ENCODE measurements at places on chromosomes 7 and 10. TPM values are rescaled to one million over a fixed set of nuclear protein-coding genes. Genes with fewer than 3 reads are reported as not detected.
A peak's percentile ranks its signal among the peaks of the same experiment; 100 is the strongest.

GRCh38 chr10:53022611-53023088 is 250.1 kb upstream of the MBL2 start:
- no peak for DNase-seq

GRCh38 chr10:21732067-21732772 is 198.2 kb downstream of the MLLT10 start:
- peak; percentile 68 for DNase-seq

DNA sequence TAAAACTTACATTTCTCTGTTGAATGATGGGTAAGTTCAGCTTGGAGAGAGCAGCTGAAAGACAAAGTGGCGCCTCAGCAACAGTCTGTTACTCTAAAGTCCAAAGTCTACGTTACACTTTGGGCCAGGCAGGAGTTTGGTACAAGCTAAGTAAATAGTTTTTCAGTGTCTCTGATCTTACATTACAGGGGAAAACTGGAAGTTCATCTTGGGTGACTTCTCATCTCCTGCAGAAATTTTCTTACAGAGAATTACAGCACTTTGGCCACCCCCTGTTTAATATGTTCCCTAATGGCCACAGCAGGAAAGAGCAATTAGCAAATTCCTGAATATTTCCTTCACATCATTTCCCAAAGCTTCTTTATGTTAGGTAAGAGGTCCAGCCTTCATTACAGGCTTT is 67.1 kb downstream of the ABCC2 start:
- no peak for DNase-seq

Gene TBXAS1
- 6.3 TPM for total RNA-seq

- no peak for DNase-seq
Measured at GRCh38 chr10:44177610-44178009, 207.3 kb downstream of the CXCL12 start.

- peak; percentile 19 for DNase-seq
Measured at GRCh38 chr7:22935269-22935668, 78.7 kb downstream of the HYCC1 start.

DNA sequence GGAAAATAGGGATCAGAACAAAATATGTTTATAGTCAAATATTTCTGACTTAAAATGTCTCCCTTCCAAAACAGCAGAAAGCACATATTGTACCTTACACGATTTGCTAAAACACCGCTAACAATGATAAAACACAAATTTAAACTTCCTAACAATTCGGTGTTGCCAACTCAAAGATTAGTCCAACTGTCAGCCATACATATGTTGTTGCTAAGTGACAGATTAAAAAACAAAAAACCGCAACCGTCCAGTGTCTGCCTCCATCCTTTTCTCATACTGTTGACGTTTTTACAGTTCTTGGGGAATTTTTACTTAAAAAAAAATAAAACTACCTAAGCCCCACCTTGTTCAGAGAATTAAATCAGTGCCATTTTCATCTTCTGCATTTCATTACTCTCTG is 118.0 kb downstream of the RAB11FIP2 start:
- DNase-seq = no peak

Gene CTAGE8
- total RNA-seq = 0.09 TPM

Gene ORAI2
- 42.8 TPM for total RNA-seq

DNA sequence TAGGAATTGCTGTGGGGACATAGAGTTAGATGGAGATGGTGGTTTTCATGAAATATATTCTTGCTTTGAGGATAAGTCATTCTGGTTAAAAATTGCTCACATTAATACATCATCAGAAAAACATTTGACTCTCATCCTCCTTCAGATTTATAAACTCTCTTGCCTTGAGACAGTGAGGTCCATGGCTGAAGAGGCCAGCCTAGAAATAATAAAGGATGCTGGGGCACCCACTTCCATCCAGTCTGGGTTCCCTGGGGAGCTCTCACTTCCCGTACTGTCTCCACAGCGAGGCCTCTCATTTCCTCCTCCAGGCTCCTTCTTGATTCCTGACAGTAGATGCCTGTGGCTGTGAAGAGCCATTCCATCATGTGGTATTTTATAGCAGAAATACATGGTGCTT is 73.3 kb upstream of the PRKG1 start:
- no peak for DNase-seq

- DNase-seq = peak; percentile 83
Measured at GRCh38 chr10:98349508-98349922, 65.5 kb downstream of the PYROXD2 start.

DNA sequence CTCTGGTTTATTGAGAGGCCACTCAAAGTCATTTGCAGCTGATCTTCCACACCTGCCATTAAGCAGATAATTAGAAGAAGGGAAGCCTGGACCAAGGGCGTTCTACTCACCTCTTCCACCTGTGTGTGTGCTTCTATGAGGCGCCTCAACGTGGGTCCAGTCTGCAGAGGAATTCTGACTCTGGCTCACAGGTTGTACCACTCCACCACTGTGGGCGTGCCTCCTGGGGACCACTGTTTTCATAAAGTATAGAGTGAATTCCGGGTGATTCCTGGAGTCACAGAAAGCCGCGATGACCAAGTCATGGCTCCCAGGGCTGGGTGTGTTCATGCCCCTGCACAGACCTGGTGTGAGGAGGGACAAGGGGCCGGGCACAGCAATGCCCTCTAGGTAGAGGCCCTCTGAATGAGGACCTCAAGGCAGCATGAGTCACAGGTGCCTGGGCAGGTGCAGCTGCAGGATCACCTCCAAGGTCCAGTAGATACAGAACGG is 408.3 kb upstream of the MGMT start:
- no peak for DNase-seq

DNA sequence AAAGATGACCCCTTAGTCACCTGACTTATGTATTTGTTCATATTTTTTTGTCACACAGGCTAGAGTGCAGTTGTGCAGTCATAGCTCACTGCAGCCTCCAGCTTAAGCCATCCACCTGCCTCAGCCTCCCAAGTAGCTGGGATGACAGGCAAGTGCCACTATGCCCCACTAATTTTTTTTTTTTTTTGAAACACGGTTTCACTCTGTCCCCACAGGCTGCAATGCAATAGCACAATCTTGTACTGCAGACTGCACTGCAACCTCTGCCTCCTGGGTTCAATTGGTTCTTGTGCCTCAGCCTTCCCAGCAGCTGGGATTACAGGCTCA is 1.8 kb downstream of the MBLAC1 start:
- DNase-seq = no peak

DNA sequence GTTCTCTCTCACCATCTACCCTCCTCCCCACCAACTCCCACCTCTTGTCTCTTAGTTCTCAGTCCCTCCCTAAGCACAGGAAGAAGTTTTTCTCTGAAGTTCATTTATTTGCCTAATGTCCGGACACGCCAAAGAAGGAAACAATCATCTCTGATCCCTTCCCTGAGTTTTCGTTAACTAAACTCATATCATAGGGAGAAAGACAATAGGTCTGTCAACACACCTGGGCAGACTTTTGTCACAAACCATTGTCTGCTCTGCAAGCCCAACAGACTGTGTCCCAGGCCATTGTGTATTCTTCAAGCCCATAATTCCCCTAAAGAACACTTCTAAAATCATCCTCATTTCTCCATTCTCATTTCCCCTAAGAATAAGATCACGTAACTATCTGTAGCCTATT is 691.0 kb upstream of the MBL2 start:
- no peak for DNase-seq

Gene FAM25G
- total RNA-seq = not detected

DNA sequence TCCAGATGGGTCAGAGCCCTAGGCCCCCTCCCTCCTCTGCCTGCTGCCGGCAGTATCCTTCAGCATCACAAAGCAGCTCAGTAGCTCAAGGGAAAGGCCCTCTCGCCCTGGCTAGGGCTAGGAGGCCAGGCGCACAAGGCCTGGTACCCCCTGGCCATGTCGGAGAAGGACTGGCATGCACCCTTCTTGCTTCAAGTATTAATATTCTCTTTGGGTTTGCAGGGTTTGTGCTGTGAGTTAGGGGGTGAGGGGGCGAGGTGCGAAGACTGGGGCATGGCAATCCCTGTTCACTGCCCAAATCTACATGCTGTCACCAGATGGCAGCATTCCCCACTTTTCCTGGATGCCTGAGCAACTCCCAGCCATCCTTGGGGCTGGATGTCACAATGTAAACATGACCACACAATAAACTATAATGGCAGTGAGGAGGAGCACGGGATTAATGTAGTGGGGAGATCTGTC is 105.2 kb downstream of the NEURL1 start:
- peak; percentile 57 for DNase-seq

DNA sequence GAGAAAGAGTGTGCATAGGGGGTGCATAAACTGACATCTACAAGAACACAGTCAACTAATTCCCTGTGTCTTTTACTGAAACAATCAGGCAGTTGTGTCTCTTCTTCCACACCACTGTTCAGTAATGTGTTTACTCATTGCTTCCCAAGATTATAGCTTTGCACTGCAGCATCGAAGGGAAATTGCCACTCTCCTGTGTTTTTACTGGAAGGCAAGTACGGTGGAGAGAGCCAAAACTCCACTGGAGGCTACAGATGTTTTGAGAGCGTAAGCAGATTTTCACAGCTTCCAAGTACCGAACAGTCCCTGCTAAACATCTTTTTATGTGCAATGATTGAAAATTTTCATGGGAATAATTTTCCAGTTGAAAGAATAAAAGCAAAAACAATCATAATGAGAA is 510.5 kb upstream of the AKR1E2 start:
- DNase-seq = peak; percentile 47

- DNase-seq = no peak
Measured at GRCh38 chr10:68900427-68901104, 549 bp upstream of the DDX50 start.

GRCh38 chr10:132306864-132307751 is 642 bp downstream of the STK32C start:
- DNase-seq = peak; percentile 27

DNA sequence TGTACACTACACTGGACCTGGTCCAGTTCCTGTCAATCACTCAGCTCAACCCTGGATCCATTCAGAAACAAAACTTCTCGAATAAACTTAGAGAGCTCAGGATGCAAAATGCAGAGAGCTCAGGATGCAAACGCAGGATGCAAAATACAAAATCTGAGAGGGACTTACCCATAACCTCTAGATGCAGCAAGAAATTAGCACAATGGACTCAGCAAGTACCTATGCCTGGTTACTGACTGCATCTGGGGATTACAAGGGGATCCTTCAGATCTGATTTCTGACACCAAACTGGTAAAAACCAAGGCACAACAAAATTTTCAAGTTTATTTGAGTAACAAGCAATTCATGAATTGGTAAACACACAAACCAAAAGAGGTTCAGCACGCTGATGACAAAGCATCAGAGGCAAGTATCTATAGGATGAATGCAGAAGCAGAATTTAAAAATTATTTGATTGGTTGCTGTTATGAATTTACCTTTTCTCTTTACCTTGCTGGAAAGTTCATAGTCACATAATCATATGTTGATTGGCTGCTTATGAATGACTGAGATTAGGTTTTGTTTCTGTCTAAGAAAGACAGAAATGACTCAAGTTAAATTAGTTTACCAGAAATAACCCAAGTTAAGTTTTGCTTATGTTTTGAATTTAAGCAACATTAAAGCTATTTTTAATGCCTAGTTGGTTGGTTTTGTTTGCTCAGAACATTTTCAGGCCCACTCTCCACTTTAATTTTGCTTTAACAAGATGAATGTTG is 11.4 kb downstream of the GIMAP6 start:
- DNase-seq = no peak

DNA sequence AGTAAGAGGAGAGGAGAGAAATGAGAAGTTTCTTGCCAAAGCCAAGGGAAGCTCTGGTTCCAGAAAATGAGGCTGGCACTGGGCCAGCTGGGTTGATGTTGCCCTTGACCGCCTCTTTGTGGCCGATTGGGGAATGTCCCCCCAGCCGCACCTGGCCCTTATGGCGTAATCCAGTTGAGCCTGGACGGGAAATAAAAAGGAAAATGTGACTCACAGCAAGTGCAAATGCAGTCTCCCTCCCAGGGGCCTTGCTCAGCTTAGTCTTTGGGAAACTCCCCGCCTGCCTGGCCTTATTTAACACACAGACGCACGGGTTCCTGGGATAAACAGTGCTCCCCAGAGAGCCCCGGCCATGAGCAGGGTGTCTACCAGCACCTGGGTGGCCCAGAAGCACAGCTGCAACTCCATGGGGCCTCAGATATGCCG is 174.8 kb downstream of the KIAA1217 start:
- peak; percentile 94 for DNase-seq

Gene SPDYE3
- total RNA-seq = not detected

GRCh38 chr10:18364987-18365775 is 225.0 kb downstream of the CACNB2 start:
- DNase-seq = no peak

DNA sequence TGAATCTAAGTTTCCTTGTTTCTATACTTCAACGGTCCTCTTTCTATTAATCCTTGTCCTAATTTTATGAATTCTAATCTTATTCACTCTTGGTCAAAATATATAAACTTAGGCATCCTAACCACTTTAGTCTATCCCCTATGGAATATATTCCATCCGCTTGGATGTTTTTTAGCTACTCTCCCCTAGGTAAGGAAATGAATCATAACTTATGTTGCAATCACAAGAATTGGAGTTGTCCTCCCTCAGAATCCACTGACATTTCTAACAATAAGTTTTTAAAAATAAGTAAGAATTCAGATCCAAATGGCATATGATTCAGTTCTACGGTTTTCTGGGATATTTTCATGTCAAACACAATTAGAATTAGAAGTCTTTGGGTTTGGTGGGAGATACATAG is 1081.6 kb downstream of the SORCS1 start:
- DNase-seq = no peak

GRCh38 chr10:91799612-91799975 is 1.4 kb downstream of the TNKS2 start:
- DNase-seq = peak; percentile 12

- peak; percentile 73 for DNase-seq
Measured at GRCh38 chr10:128630787-128631252, 504.6 kb upstream of the MKI67 start.

- DNase-seq = no peak
Measured at GRCh38 chr7:18210788-18211187, 183.1 kb upstream of the PRPS1L1 start.

DNA sequence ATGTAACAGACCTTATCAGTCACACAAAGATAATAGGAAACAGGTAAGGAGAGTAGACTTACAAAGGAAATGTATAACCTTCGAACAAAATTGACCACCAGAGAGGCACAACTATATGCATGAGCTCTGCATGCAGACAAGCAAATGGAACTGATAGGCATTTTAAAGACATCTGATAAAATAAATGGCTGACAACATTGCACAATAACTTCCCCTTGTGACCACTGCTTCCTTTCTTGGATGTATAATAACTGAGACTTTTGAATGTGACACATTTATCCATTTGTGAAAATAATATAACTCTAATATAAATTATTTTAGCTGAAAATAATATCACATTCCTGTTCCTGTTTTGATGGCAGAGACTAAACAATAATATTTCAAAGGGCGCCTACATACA is 654.2 kb upstream of the STEAP1 start:
- DNase-seq = no peak

Gene LBX1
- 0.06 TPM for total RNA-seq

Measured in Daoy (cell line).